ENCODE measurements at places on chromosomes 2 and 18. TPM values are rescaled to one million over a fixed set of nuclear protein-coding genes. Genes with fewer than 3 reads are reported as not detected.

Gene CHRNG
- total RNA-seq, result not detected

Gene ZSWIM2
- not detected for total RNA-seq

Gene WNT6
- not detected for total RNA-seq

Gene PARD6G
- total RNA-seq, result 3.7 TPM

Gene ST8SIA5
- not detected for total RNA-seq

Gene IL36A
- 0.53 TPM for total RNA-seq

Gene CCDC102B
- total RNA-seq, result 4.2 TPM

Gene ITPRIPL1
- total RNA-seq, result 6.6 TPM

Gene CYP1B1
- not detected for total RNA-seq

Gene ETAA1
- 8.6 TPM for total RNA-seq

Gene NPPC
- total RNA-seq, result 0.33 TPM

Gene TXNL1
- total RNA-seq, result 43.3 TPM

Gene MCEE
- total RNA-seq, result 7.3 TPM

Gene TMEM163
- 0.19 TPM for total RNA-seq

Gene SAG
- 0.19 TPM for total RNA-seq

Gene GYPC
- total RNA-seq, result 191 TPM

Gene FER1L5
- not detected for total RNA-seq

Gene FEV
- not detected for total RNA-seq

Gene NEU2
- total RNA-seq, result not detected

Gene GLS
- 265 TPM for total RNA-seq

Gene ANKRD30B
- not detected for total RNA-seq

Gene LGALSL
- total RNA-seq, result 0.39 TPM

Gene CD8B
- total RNA-seq, result 281 TPM

Gene NTSR2
- not detected for total RNA-seq

Gene MGAT4A
- total RNA-seq, result 229 TPM

Gene FKBP1B
- total RNA-seq, result not detected

Gene IL1F10
- total RNA-seq, result not detected

Gene OSBPL1A
- total RNA-seq, result 1.6 TPM

Gene TDRD15
- not detected for total RNA-seq

Gene GRHL1
- 0.86 TPM for total RNA-seq

Gene PSMA8
- total RNA-seq, result 0.25 TPM

Gene ARHGEF33
- not detected for total RNA-seq

Gene SLC1A4
- total RNA-seq, result 4.2 TPM

Gene LINC00305
- not detected for total RNA-seq

Gene GREB1L
- total RNA-seq, result not detected

Gene BOLL
- not detected for total RNA-seq

Gene PIGN
- 8.1 TPM for total RNA-seq

Gene DLGAP1
- total RNA-seq, result not detected

Gene IL37
- total RNA-seq, result not detected

Gene CTAGE1
- not detected for total RNA-seq

Gene GLB1L
- total RNA-seq, result 2.8 TPM
